ENCODE measurements at places on chromosomes 11 and 22.

GRCh38 chr22:45598596-45599217, 72.9 kb upstream of the ATXN10 start:
- DNase-seq, result no peak

DNA sequence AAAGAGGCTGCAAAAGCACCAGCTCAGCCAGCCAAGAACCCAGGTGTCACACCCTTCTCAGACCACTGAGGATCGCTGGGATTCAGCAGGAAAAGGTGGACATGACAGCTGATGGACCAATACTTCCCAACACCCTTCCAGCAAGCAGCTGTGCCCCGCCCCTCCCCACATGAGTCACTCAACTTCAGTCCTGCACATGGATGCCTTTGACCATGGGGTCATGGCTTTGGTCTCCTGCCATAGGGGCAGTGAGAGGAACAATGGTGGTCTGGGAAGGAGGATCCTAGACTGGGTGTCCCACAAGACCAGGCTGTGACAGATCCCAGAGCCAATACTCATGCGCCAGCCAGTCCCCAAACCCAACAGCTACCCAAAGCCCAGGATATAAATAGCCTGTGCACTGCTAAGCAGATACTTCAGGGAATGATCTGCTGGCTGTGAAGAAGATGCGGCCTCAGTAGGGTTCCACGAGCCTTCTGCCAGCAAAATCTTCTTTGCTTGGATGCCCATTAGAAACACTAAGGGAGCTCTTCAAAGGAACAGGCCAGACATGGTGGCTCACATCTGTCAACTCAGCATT, 5.5 kb upstream of the RGL4 start:
- DNase-seq, result no peak

DNA sequence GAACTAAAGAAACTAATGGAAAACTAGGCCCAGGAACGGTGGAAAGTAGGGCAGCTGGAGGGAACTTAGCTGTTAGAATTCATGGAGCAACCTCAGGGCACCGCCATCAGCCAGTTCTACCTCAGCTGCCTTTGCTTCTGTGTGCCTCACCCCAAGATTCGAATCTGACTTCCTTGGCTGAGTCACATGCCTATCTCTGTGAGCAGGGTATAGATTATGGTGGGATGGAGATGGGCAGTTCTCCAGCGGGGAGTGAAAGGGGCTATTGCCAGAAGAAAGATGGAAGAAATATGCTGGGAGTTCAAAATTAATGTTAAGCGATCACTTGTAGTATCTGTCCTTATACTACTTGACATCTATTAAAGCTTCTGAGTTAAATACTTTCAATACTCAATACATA, 18.9 kb upstream of the VWA5A start:
- DNase-seq, result no peak

- DNase-seq, result no peak
These were observed 77.2 kb upstream of the UBASH3B start for GRCh38 chr11:122578171-122578825.

GRCh38 chr11:56176318-56176717, at the start of gene OR5J2:
TSS of gene OR5J2 (plus strand) at chr11:56176618. CDS start at chr11:56176618, 0 bp downstream.
- no peak for DNase-seq

DNA sequence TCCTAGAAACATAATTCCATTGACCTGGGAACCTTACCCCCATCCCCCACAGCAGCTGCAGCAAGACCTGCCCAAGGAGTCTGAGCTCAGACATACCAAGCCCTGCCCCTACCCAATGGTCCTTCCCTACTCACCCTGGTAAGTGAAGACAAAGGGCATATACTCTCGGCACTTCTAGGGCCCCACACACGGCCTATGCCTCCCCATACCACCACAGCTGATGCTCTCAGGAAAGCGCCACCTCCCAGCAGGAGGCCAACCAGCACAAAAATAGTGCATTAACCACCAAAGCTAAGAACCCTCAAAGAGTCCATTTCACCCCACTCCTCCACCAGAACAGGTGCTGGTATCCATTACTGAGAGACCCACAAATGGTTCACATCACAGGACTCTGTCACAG, 74.4 kb upstream of the GUCY1A2 start:
- no peak for DNase-seq

GRCh38 chr11:116035977-116036376, 531.8 kb upstream of the CADM1 start:
- DNase-seq, result no peak

DNA sequence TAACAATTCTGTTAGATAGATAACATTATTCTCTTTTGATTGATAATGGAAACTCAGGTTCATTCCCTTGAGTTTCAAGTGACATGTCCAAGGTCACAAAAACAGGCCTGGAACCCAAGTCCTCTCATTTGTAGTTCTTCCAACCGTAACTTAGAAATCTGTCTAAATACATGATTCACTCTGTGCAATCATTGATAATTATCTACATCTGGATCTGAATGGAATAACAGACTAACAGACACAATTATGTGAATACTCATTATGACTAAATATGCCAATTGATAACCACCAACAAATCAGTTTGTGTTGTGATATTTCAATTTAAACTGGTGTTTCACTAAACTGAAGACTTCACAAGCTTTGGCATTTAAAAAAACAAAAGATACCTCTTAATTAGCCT, 71.0 kb downstream of the RBFOX2 start:
- no peak for DNase-seq

DNA sequence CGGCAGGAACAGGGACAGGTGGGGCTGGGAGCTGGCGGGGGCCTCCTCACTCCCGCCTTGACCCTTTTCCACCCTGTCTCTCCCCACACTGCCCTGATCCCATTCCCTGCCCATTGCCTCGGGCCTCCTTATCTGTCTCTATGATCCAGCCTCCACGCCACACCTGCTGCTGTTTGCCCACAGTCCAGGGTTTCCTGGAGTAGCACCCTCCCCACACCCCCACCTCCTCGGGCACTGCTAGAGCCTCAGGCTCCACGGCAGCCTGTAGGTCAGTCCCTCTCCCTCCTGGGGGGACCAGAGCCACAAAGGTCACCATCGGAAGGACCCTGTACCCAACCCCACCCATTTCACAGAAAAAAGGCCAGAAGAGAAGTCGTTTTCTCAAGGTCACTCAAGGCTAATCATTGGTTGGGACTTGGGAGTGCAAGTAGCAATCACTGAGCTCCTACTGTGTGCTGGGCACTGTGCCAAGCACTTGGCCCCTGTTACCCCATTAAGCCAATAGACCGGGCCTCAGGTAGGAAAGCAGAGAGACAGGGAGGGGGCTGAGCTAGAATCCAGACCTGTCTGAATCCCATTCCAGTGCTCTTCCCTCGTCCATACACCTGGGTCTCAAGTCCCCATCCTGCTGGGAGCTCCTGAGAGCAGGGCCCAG, 71.8 kb downstream of the PDE2A start:
- DNase-seq, result no peak

- peak; percentile 72 for DNase-seq
These were observed 154.6 kb upstream of the TRPC6 start for GRCh38 chr11:101738452-101738851.

DNA sequence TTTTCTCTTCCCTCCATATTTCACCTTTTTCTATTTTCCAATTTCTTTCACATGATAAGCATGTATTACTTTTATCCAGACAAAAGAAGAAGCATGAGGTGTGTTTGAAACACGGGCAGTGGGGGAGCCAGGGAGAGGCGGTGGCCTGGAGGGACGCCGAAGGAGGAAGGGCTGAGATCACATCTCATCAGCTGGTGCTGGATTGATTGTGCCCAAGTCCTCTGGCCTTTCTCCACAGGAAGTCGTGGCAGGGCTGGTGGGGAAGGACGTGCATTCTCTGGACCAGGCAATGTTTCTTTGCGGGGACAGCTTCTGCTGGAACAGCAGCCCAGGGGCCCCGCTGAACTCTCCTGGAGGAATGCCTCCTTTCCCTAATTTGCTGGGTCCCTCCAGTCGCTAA, 82.9 kb downstream of the MIAT start:
- no peak for DNase-seq

Measured in NCI-H1694 treated with DMSO at 0.1 percent for 48 hours (cell line).